Left cardiac atrium (tissue), 4 donors: ENCODE measurements at places on chromosomes 7 and 10. TPM values are rescaled to one million over a fixed set of nuclear protein-coding genes. Genes with fewer than 3 reads are reported as not detected.

DNA sequence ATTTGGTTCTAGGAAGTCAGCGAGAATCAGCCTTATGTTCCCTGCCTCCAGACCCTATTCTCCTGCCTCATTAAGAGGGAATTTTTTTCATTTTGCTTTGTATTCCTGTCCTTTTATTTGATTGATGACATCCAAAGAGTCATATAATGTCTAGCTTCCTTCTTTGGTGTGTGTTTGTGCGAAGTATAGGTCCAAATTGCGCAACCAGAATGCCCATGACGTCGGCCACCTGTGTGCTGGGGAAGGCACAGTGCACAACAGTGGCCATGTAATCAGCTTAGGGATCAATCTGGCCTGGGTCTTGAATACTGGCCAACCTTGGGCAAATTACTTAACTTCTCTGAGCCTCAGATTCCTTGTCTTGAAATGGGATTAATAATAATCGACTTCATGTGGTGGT is 206.2 kb downstream of the VTI1A start:
- no peak for DNase-seq

STEAP4 gene
- 105 TPM for total RNA-seq

GRCh38 chr7:12647364-12648219 is 39.8 kb upstream of the ARL4A start:
- no peak for DNase-seq

DNA sequence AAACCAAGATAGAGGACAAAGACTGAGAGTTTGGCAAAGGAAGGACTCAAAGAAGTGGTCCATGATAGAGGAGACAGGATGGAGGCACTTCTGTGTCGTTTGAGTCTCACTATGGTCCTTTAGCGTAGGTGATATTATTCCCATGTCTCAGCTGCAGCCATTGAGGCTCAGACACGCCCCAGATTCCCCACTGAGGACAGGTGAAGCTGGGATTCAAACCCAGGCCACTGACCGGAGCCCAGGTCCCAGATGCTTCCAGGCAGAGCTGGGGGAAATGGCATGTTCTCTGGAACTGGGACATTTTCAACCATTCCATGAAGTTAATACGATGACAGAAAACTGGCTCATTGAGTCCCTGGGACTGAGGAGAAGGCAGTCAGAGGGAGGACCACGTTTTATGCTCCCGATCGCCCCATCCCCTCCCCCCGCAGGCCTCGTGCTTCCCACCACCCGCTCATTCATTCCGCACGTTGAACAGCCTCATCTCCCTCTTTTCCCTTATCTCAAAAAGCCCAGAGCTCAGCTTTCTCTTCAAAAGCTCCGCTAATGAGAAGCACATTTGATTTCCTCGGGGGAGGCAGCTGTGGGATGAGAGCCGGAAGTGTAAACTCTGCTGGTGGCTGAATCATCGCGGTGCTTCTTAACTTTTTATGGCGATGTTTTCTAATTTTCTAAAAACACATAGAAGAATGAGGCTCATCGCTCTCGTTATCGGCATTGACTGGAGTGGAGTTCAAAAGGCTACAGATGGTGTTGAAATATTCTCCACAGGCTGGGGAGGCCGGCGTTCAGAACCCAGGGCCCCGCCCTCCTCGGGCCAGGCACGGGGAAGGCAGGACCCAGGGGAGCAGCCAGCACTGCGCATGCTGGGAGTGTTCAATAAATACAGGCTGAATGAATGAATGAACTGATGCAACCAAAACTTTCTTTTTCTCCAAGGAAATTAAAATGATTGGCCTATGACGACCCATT is 64.0 kb downstream of the OAT start:
- DNase-seq = peak; percentile 77

GRCh38 chr7:92489634-92490033 is 11.9 kb upstream of the ERVW-1 start:
- DNase-seq = no peak

GRCh38 chr7:159213253-159213652 is 68.6 kb upstream of the VIPR2 start:
- DNase-seq = no peak

EBLN1 gene
- not detected for total RNA-seq

DNA sequence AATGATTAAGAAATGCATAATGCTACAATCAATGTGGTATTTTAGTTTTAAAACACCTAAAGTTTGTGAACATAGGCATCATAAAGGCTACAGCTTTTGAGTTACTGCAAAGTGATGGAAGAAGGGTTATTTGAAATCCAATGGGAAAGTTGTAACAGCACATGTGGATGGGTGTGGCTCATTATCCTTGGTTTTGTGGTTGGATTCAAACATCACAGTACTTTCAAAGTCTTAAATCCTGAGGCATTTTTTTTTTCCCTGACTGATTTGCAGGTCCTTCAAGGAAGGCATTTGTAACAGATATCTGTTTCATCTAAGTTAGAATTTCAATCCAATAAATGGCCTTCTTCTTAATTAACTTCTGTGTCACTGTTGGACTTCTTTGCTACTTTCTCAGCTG is 9.8 kb upstream of the SHTN1 start:
- DNase-seq = no peak
